Fibroblast of skin of left biceps (primary cell): ENCODE measurements at places on chromosomes 2 and 18.

DNA sequence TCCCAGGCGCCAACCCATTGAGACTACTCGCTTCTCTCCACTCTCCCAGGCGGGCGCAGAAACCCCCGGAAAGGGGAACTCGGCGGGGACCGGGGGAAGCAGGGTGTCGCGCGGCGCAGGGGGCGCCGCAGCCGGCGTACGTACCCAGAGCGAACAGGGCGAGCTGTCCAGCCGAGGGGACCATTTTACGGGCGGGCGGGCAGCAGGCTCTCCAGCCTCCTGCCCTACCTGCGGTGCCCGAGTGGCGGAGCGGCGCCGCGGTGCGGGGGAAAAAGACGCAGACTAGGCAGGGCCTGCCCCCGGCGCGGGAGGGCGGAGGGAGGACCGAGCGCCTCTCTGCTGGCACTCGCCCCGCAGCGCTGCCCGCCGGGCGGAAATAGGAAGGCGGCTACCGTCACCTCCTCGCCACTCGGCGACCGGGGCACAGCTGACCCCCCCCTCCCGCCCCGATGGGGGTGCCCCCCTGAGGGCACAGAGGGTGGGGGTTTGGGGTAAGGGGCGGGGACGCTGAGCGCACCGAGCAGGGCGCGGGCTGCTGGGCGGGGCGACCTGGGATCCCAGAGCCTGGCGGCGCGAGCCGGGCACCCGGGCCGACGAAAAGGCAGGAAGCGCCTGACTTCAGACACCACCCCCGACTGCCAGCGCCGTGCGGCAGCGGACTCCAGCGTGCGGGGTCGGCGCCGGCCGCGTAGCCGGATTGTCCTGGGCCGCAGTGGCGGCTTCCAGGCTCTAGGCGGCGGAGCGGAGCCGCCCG is at the start of gene TGFA:
TSS of gene TGFA (minus strand) at position 243 of the 754 bp plus-strand sequence. CDS start at position 184, 59 bp downstream.
- no peak for DNase-seq

GRCh38 chr2:85340034-85340892 is 12.5 kb upstream of the TGOLN2 start:
- no peak for DNase-seq

DNA sequence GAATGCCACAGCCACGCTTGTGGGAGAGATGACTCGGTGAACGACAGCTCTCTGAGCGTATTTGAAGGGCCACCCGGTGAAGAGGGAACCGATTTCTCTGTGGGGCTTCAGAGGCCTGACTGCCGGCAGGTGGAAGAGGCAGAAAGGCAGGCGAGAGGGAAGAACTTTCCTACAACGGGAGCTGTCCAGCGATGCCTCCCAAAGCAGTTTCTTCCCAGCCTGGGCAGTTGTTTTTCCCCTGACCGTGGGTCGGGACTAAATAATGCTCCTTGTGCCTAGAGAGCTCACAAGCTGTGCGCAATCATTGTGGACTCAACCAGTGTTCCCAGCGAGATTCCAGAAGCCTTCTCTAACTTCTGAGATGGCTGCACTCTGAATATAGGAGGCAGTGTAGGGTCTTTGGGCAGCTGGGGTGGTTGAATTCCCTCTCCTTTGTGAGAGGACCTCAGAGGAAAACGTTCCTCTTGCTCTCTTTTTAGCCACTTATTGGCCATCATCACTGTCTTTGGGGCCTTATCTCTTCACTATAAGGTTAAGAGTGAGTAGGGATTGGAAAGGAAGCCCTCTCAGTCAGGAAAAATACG is 710 bp downstream of the SEC11C start:
- DNase-seq = no peak

- DNase-seq = no peak
Observed at GRCh38 chr2:166230724-166231070, 102.9 kb upstream of the SCN1A start.

DNA sequence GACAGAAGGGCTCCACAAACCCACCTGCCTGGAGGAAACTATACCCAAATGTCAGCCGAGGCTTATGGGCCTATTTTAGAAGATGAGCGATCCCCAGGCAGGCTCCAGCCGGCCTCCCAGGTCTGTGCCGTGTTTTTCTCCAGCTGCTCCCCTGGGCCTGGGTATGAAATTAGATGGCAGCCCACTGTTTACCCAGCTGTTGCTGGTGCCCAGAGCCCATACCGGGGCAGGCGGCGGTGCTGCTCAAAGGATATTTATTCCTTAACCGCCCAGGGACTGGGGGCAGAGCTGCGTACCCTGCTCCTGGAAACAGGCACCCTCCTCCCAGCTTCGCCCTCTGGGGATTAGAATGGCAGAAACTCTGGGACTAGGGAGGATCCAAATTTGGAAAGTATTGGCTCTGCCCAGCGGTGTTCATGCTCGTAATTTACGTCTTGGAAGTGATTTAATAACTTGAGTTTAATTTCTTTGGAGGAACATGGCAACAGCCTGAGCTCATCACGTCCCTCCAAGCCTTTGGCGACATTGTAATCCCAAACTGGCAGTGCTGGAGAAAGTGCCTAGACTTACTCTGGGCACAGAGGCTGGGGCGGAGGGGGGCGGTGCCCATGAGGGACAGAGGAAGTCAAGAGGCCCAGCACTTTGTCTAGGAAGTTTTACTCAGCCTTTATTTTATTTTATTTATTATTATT is 199.2 kb downstream of the KLHL29 start:
- no peak for DNase-seq

- no peak for DNase-seq
Observed at GRCh38 chr18:49959176-49959575, 145.8 kb upstream of the ACAA2 start.

- no peak for DNase-seq
Observed at GRCh38 chr2:157786663-157787363, 89.3 kb downstream of the ACVR1 start.

DNA sequence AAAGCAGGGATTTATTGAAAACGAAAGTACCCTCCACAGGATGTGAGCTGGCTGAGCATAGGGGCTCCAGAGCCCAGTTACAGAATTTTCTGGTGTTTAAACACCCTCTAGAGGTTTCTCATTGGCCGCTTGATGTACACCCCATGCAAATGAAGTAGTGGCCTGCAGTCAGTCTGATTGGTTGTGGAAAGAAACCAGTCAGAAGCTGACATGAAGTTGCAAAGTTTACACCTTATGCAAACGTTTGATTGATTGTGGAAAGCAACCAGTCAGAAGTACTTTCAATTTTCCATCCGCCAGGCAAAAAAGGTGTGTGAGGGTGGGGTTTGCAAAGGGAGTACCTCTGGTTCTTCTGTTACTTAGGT is 62.3 kb downstream of the VWA3B start:
- peak; percentile 11 for DNase-seq

DNA sequence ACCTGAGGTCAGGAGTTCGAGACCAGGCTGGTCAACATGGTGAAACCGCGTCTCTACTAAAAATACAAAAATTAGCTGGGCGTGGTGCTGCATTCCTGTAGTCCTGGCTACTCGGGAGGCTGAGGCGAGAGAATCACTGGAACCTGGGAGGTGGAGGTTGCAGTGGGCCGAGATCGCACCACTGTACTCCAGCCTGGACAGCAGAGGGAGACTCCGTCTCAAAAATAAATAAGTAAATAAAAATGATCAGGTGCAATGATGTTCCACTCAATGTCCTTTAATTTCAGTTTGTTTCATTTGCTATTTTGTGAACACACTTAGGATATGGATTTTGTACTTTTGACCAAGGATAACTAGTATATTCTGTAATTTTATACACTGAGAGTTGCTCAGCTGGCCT is 9.3 kb downstream of the HADHA start:
- DNase-seq = no peak

- no peak for DNase-seq
Observed at GRCh38 chr2:168639018-168639417, 163.4 kb upstream of the NOSTRIN start.

DNA sequence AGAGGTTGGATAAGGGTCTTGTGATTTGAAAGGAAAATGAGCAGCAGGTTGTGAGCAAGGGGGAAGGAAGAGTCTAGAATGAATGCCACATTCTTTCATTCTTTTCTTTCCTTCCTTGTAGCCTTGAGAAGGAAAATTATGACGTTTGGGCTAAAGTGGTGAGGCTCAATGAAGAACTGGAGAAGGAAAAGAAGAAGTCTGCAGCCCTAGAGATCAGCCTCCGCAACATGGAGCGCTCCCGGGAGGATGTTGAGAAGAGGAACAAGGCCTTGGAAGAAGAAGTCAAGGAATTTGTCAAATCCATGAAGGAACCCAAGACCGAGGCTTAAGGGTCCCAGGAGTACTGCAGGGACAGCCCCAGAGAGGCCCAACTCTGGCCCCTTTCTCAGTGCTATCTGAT is 45.3 kb downstream of the BMP10 start:
- DNase-seq = no peak

DNA sequence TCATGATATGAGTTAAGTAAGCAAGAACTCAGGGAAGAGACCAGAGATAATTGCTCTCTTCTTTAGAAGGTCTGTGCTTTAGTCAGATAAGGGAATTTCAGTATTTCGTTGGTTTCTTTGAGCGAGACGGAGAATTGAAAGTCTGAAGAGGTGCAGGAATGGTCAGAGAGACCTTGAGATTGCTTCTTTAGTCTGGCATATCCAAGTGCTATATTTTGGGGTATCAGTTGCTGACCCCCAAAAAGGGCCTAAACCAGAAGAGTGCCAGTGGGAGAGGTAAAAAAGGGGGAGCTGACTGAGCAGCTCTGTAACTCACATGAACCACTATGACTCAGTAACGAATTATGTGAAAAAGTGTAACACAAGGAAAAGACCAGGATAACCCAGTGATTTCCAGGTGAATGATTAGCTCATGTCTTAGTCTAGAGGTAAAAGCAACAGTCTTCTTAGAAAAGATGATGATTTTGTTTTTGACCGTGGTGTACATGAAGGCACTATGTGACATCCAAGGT is 932.9 kb downstream of the TDRD15 start:
- DNase-seq = no peak

- DNase-seq = no peak
Observed at GRCh38 chr2:134200036-134200618, 53.7 kb upstream of the MGAT5 start.

GRCh38 chr2:222877556-222878300 is 16.9 kb downstream of the ACSL3 start:
- DNase-seq = no peak

DNA sequence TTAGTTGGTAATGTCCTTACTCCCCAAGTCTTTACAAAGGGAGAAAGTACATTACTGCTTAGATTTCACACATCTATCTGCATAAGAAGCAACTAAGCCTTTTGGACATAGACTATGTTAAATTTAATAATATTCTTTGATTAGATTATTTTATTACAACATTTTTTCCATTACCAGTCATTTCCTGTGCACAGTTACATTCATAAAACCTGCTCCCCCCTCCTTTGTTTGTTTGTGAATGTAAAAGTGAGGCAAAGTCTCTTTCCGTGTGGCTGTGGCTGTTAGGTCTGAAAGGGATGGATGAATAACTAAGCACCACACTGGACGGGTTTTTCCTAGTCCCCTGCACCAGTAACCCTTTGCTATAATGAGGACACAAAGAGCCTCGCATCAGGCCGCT is 9.6 kb downstream of the PTGR3 start:
- DNase-seq = no peak

GRCh38 chr2:226837787-226838603 is 2.1 kb downstream of the RHBDD1 start:
- no peak for DNase-seq

- DNase-seq = no peak
Observed at GRCh38 chr2:28833740-28834470, 23.3 kb downstream of the SPDYA start.

DNA sequence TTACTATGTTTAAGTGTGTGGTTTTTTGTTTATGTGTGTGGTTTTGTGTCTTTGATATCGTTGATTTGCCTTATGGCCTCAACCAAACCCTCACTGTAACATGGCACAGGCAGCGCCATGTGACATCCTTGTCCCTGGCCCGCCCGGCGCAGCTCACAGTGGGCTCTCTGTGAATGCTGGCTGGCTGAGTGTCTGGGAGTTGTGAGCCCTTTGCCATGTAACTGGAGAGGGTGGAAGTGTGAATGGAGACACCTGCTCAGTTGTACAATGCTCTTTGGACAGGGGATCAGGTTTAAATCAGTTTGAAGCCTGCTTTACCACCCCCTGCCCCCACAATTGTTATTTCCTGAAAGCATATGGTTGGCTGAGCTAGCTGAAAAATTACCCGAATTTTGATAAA is 41.8 kb downstream of the TCF7L1 start:
- DNase-seq = no peak

DNA sequence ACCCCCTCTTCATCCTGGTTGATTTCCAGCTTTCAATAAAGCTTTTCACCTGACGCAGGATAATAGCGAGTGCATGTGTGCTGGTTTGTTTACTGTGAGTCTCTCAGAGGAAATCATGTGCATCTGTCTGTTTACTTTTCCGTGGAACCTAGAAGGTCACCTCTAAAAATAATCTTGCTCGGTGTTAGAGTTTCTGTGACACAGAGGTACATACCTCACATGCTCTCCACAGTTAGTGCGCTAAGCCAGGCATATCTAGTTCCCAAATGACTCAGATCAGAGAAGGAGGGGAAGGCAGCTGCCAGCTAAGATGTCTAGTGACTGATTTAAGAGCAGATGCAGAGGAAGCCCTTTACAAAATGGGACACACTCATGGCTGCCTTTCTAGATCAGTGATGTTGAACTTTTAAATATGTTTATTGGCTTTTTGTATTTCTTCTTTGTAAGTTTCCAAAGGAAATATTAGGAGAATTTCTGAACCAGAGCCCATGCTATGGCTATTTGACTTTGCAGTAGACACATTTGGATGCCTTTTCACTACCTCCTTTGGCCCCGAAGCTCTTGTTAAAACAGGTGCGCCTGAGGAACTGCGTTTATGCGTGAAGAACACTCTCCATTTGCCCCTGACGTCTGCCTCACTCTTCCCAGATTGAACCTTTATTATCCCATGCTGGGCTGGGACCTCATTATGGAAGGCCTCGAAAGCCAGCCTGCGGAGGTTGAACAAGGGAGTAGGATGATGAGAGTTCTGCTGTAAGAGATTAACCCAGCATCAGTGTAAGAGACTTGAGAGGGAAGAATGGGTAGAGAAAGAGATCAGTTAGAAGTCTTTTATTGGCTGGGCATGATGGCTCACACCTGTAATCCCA is 145.6 kb downstream of the FAM161A start:
- DNase-seq = no peak

DNA sequence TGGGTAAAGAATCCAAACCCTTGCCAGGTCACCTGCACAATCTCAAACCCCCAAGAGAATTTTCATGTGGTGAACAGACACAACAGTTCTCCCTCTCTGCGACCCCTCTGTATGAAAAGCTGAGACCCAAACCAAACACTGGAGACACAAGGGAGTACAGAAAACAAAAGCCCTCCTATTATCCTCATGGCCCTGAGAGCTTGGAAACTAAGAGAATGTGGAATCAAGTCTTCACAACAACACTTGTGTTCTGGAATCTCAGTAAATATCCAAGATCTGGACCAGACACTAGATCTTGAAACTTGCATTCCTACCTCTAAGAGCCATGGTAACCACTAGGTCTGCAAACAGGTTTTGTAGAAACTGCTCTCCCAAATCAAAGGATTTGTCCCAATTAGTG is 50.1 kb upstream of the CCDC150 start:
- DNase-seq = no peak

GRCh38 chr2:111099402-111099801 is 21.3 kb upstream of the BCL2L11 start:
- DNase-seq = no peak
